ENCODE measurements at places on chromosomes 4 and X.

DNA sequence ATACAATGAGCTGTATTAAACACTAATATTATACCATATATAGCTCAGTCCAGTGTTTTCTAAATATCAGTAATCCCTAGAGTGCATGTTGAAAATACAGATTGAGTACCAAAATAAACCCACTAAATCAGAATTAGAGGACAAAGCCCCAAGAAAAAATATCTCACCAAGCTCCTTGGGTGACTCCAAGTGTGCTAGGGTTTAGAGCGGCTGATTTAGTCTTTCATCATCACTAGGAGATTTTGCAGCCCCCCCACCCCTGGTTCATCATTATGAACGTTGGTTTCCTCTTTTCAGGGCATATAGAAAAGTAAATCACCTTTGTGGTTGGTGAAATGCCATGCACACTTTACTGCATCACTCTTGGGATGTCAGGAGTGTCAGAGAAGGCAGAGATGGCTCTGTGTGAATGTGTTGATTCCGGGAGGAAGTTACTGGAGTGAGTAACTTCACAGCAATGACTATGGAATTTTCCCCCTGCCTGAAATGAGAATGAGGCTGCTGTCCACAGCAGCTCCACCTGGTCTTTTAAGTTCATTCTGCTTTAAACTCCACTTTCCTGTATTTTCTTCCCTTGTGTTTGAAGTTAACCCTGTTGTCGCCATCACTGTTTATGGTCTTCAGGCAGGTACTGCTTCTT lies 25.2 kb upstream of the ANAPC4 start:
- DNase-seq: no peak

- no peak for DNase-seq
Measured at GRCh38 chr4:79358438-79358837, 32.6 kb upstream of the NAA11 start.

DNA sequence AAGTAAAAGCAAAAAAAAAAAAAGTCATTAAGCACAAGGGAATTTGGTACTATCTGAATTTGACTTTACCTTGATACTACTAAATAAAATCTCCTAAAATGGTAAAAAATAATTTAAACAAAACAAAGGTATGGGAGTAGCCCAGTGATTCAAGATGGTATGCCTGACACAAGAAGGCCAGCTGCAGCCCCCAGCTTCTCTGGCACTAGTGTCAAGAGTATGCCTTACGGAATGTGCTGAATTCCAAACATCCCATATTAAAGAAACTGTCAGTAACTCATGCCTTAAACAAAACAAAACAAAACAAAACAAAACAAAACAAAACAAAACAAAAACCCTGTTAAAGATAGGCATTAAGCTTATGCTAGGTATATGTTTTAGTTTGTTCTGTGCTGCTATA lies 80.8 kb downstream of the RASL11B start:
- no peak for DNase-seq

DNA sequence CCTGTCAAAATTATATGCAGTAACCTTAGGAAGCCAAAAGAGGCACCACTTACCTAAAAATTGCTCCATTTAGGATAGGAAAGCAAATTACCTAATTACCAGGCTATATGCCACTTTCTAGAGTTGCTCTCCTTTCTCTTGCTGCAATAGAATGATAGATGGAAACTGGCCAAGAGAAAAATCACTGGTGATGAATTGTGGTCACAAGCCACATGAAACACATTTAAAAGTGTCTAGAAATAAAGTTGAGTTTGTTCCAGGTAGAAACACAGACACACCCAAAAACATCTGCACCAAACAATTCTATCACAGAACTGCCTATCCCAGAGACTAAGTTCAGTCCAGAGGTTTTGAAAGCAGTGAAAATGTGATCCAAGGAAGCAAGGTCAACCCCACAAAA lies 337.7 kb downstream of the PCDH19 start:
- DNase-seq: no peak

GRCh38 chr4:180710628-180711337 lies 1532.4 kb upstream of the TENM3 start:
- DNase-seq: no peak

- DNase-seq: no peak
Measured at GRCh38 chr4:45317276-45317675, 590.9 kb upstream of the GNPDA2 start.

DNA sequence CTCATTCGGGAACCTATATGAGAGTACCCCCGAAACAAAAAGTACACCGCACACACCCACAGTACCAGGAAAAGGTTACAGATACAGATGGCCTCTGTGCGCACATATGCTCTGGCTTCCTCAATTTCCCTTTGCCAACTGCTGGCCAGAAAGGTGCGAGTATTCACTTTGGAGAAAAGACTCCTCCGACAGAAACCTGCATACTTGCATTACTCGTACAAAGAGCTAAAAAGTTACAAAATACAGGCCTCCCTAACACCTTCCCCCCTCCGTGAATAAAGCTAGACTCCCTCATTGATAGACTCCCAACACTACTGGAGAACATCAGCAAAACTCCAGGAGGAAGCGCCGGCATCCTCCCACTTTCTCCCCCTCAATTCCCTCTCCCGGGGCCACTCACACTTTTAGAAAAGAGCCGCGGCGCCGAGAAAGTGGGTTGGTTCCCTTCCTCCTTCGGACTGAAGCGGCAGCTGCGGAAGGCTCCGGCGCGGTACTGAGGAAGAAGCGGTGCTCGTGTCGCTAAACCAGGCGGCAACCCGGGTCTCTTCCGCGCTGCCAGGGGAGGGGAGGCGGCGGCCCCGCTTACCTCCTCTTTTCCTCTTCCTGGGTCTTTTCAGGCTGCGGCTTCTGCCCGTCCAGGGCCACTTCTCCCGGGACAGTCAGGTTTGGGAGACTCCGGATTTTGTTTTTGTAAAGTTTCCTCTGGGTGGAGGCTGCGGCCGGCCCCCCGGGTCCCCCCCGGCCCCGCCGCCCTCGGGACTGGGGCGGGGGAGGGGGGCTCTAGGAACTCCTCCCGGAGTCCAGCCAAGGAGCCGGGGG lies 1.1 kb downstream of the FBXW7 start:
- DNase-seq: no peak

DNA sequence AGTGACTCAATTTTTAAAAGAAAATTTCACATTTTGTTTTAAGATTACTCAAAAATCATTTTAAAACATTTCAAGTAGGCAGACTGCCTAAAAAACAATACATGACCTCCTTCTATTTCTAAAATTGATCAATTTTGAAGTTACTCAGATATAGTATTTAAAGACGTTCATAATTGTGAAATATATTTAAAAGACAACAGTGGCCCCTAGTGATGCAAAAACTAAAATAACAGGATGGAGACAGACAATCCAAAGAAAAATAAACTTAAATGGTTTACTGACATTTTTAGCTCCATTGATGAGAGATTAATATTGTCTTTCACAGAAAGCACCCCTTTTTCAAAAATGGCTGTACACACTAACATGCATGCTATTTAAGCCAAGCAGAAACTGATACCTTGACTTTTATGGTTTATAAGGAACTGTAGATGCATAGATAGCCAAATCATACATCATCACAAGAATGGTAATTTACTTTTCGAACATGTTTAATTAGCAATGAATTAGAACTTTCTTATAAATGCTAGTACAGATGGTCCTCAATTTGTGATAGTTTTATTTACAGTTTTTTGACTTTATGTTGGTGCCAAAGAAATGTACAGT lies 69.8 kb upstream of the FAT4 start:
- no peak for DNase-seq

GRCh38 chr4:79700356-79700755 lies 292.3 kb upstream of the GK2 start:
- no peak for DNase-seq

- no peak for DNase-seq
Measured at GRCh38 chr4:155304375-155304774, 72.4 kb downstream of the MAP9 start.

DNA sequence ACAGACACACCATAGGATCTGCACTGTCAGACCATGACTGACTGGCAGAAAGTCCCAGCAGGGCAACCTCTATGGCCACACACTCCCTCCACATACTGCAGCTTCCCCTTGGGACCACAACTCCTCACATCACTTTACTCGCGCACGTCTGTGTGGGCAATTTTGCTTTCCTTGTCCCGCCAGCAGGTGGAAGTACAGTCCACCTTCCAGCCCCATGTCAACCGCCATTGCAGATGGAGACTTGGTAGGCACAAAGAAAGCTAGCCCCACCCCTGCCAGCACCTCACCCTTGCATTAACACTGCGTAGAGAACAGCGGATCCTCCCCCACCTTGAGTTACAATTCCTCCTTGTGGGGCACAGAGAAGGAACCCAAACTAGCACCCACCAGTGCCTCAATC lies 74.4 kb upstream of the NAP1L2 start:
- DNase-seq: no peak

DNA sequence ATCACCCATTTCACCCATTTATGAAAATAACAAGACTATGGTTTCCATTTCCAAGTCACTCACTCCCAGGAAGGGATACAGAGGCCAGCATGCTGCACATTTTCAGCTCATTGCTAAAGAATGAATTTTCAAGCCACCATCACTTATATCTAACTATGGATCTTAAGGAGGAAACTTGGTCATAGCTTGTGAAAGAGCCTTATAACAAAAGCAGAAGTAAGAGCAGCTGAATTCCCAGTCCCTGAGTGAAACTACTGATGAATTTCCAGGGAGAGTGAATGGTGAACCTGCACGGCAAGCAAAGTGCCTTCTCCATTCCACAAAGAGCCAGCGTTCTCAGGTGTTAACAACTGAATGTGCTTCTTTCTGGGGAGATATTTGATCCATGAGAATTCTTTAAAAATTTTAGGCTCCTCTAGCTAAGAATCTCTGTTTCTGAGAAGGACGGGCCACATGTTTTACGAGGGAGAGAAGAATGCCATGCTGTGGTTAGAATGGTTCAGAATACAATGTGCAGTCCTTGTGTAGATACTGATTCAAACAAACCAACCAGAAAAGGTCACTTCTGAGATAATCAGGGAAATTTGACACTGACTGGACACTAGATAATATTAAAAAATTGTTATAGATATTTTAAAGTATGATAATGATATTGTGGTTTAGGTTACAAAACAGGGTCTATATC lies 24.0 kb downstream of the BTC start:
- no peak for DNase-seq

GRCh38 chr4:164894702-164895101 lies 17.7 kb downstream of the APELA start:
- no peak for DNase-seq

DNA sequence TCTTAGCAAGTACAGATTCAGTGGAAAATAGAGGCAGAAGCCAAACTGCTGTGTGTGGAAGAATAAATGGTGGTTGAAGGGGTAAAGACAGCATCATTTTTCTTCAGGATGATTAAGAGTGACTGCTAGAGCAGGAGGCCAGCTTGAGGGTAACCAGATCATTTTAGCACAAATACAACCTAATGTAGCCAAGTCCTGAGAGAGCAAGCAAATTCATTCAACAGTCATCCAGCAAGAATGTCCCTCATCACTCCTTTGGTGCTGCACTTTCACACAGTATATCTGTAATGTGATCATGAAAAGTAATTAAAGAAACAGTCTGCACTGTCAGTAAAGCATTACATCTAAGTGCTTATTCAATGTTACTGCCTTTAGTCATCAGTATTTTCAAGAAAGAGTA lies 44.8 kb downstream of the NPFFR2 start:
- DNase-seq: no peak

DNA sequence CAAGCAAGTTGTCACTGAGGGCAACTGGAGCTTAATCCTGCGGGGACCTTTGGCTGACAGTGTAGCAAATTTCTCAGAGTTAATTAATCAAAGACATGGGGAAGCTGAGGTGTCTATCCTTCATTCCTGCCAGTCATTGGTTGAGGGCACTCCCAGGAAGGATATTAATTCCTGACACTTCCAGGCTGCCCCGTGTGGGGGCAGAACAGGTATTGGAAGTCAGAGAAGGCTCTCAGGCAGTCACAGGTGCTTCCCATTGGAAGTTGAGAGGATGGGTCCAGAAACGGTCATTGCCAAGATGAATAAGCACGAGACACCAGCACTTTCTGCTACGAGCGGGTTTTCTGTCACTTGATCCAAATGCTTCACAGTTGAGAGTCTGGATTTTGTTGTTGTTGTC lies 29.1 kb upstream of the CD38 start:
- no peak for DNase-seq

DNA sequence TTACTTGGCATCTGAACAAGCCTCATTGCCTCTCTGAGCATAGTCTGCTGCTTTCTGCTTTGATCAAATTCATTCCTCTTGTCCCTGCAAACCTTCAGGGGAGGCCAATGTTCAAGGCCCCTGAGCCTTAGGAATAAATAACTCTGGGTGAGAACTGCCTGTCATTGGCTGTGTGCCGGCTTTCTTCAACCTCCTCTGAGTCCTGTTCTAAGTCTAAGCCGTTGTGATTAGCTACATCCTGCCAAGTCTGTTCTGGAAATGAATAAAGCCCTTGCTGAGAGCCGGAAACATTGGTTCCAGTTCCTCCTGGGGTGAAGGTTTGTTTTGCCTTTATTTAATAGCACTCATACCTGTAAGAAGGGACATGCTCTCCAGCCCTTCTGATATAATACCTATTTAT lies 13.8 kb downstream of the RNF4 start:
- no peak for DNase-seq

GRCh38 chr4:186780291-186781031 lies 56.8 kb upstream of the FAT1 start:
- no peak for DNase-seq

DNA sequence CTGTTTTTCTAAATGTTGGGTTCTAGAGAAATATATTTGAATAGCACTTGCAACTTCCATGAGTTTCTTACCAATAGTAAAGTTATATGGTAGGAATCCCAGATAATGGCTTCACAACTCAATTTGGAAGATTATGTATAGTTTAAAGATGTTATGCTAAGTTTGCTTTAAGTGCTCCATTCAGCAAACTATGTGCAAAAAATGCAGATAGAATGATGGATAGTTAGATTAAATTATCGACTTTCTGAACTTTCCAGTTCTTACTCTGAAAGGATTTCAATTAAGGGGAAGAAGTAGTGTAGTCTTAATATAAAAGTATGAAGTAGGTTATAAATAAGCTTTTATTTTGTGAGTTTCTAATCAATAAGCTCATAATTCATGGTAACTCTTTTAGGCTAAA lies 60.7 kb upstream of the NFKB1 start:
- no peak for DNase-seq

GRCh38 chr4:171985129-171985528 lies 171.9 kb downstream of the GALNTL6 start:
- DNase-seq: no peak

GRCh38 chr4:26579169-26579568 lies 4.7 kb upstream of the TBC1D19 start:
- DNase-seq: no peak

GRCh38 chr4:13331827-13332226 lies 152.3 kb downstream of the RAB28 start:
- no peak for DNase-seq
